Osteocyte (in vitro differentiated cells): ENCODE measurements at places on chromosomes 1 and 21. TPM values are rescaled to one million over a fixed set of nuclear protein-coding genes. Genes with fewer than 3 reads are reported as not detected.
A peak's percentile ranks its signal among the peaks of the same experiment; 100 is the strongest.

- DNase-seq: no peak
Observed at GRCh38 chr1:1470626-1471388, 758 bp upstream of the ATAD3B start.

GRCh38 chr1:247294282-247294681, 37.4 kb downstream of the ZNF496 start:
- DNase-seq: no peak

DNA sequence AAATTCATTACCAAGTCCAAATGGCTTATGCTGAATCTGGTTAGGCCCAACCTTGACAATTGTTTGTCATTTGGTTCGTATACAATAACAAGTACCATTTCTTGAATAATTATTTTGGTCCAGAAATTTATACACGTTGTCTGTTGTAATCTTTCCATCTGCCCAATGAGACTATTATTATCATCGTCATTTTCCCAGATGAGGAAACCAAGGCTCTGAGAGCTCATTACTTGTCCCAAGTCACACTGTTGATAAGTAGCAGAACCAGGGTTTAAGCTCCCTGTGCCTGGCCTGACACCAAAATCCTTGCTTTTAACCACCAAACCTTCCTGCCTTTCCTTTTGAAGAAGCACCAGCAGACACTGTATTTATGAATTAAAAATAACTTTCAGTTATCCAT, 81.3 kb downstream of the RGS2 start:
- DNase-seq: no peak

- no peak for DNase-seq
Observed at GRCh38 chr1:170114906-170115305, 30.9 kb upstream of the NTMT2 start.

- peak; percentile 42 for DNase-seq
Observed at GRCh38 chr1:211237579-211237978, 21.6 kb upstream of the RCOR3 start.

DNA sequence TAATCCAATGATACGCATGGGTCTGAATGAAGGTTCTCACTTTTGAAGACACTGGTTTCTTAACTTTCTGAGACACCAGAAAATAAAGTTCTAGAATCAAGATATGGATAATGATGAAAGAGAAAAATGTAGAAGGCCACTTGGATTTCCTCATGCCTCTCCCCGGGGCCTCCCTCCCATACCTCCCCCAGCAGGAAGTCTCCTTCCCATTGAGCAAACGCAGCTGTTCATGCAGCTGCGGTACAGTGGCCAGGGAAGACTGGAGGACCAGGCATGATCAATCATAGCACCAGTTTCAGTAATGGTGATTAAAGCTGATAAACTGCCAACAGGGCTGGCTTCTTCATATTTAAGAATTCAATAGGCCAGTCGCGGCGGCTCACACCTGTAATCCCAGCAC, 10.9 kb upstream of the UBR4 start:
- no peak for DNase-seq

DNA sequence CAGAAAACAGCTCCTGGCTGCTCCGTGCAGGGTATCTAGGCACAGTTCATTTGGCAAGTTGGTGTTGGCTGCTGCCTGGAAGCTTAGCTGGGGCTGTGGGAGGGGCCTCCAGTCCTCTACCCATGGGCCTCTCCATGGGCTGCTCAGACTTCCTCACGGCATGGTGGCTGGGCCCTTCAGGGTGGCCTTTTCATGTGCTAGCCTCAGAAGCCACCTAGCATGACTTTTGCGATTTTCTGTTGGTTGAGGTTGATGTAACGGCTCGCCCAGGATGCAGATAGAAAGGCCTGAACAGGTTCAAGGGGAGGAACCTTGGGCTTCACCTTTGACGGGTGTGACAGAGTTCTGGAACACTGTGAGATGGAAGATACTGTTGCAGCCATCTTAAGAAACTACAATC, 25.8 kb upstream of the LHX4 start:
- DNase-seq: no peak

DNA sequence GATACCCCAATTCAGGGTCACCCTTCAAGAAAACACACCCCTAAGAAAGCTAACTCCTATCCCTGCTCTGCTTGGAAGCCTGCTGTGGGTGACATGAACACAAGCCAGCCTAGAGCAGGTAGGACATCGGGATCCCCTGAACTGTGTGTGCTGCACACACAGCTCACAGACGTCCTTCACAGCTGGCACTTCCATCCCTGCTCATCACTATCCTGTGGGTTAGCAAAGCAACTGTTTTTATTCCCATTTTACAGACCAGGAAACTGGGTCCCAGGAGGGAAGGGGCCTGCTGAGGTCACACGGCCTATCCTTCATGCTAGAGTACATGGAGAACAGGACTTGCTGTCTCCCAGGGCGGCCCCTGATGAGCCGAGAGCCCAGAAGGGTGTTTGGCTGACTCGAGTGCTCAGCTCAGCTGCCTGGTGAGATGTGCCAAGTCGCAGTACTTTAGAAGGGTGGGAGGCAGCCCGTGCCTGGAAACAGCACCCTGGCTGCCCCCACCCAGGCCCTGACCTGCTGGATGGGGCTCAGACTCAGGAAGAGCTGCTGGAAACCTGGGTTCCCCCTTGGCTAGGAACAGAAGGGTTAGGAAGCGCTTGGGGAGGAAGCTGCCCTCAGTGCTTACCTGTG, 28.3 kb upstream of the BTG2 start:
- peak; percentile 60 for DNase-seq

DNA sequence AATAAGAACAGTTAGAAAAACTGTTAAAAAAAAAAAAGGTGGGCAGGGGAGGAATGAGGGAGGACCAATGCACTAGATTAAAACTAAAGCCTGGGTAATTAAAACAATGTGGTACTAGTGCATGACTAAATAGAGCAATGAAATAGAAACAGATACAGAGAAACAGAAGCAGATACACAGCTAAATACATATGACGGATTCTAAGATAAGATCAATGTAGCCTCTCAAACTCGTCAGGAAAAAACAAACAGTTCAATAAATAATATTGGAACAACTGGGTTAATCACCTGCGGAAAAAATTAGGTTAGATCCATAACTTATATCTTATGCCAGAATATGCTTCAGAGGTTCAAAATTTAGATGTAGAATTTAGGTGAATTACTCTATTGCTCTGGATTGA, 68.2 kb downstream of the ERO1B start:
- no peak for DNase-seq

DNA sequence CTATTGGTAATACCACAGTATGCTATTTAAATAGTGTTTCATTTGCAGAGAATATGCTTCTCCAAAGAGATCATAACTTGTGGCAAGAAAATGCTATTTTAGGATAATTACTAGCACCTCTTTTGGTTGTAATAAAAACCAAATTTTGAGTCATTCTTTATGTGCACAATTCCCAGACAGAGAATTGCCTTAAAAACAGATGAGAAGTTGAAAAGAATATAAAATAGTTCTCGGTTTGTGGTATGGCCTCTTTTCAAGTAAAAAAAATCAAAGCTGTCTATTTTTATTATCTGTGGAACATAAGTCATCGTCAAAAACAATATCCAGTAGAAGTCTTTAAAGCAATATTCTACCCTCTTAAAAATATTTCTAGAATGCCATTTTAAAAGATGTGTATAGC, 185.9 kb downstream of the GREM2 start:
- no peak for DNase-seq

- DNase-seq: no peak
Observed at GRCh38 chr1:21272540-21272939, 17.7 kb downstream of the ECE1 start.

- no peak for DNase-seq
Observed at GRCh38 chr1:117653732-117654492, 48.1 kb downstream of the TENT5C start.

- DNase-seq: no peak
Observed at GRCh38 chr1:170537798-170538503, 6.0 kb downstream of the GORAB start.

- DNase-seq: no peak
Observed at GRCh38 chr1:22592919-22593790, 29.9 kb downstream of the EPHA8 start.

DNA sequence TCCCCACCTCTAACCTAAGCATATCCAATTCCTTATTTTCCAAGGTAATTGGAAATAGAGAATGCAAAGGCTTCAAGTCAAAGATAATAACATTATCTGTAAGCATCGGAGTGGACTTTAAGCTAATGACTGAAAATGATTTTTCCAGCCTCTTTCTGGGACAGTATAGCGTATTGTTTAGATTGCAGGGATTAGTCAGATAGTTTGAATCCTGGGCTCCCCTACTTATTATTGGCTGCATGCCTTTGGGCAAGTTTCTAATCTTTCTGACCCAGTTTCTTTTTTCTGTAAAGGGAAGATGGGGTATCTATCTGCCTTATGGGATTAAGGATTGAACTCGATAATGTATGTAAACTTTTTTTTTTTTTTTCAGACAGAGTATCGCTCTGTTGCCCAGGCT, 1.5 kb upstream of the CDC20 start:
- no peak for DNase-seq

DNA sequence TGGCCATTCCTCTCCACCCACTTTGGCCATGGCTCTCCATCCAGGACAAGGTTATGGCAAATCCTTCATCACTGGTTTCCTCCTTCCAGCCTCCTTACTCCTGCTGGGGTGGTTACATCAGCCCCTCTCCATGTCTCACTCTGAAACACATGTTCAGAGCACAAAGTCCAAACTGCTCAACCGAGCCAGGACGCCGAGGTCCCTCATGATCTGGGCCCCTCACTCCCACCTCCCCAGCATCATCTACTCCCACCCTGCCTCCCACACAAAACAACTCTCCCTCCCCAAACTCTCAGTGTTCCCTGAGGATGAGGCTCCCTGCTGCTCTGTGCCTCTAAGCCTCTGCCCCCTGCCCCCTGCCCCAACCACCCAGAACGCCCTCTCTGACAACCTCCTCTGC, 33.3 kb upstream of the ZBTB40 start:
- DNase-seq: peak; percentile 34

DNA sequence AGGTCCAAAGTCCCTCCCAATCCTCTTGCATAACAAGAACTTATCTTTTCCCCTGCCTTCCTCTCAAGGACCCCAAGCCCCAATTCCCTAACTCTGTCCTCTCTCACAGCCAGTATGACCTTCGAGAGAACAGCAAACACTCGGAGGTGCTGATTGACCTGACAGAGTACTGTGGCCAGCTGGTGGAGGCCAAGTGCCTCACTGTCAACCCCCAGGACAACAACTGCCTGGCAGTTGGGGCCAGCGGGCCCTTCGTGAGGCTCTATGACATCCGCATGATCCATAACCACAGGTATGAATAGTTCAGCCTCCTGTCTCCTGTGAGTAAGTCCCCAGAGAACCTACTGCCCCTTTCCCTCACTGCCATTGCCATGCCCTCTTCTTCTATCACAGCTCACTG, 29.9 kb upstream of the TMEM222 start:
- DNase-seq: no peak

- no peak for DNase-seq
Observed at GRCh38 chr1:231918239-231919015, 291.8 kb downstream of the DISC1 start.

DNA sequence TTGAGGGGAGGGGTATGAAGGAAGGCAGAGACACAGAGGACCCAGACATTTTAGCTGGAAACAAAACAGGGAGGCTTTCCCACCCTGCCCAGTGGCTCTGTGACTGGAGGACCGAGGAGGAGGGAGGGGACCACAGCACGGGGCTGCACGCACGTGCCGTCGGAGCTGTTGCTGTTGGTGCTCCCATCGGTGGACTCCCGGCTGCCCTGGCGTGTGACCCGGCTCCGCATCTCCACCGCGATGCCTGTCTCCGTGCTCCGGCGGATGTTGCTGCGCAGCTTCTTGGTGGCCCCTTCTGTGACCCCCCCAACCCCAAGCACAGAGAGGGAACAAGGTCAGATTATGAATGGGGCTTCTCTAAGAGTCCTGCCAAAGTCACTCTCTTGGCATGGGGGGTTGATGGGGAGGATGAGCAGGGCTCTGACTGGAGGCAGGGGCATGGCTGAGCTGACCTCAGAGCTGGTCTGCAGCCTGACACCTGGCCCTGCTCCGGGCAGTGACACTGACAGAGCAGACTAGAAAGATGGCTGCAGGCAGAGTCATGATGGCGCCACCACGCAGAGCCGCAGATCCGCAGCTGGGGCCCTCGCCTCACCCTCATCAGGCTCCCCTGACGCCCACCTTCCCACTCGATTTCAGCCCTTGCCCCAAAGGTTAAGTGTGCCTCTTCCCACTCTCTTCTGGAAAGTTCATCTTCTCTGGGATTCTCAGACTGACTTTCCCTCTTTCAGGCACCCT, 29.6 kb downstream of the RIMS3 start:
- no peak for DNase-seq

Gene PLA2G2F
- total RNA-seq: not detected in 2 replicates

Gene TOMM40L
- total RNA-seq: 8.6 and 10.3 TPM in 2 replicates

Gene CD34
- total RNA-seq: not detected in 2 replicates

Gene PLA2G2C
- not detected in 2 replicates for total RNA-seq

Gene TDRD5
- total RNA-seq: not detected in 2 replicates

Gene AMY2A
- not detected in 2 replicates for total RNA-seq

Gene THRAP3
- total RNA-seq: 117 and 118 TPM in 2 replicates

Gene CDK18
- total RNA-seq: 3.0 and 4.5 TPM in 2 replicates

Gene CYP4A22
- not detected in 2 replicates for total RNA-seq

Gene GLMP
- 77.1 and 86.4 TPM in 2 replicates for total RNA-seq

Gene FCRLA
- not detected in 2 replicates for total RNA-seq

Gene SPRR2F
- total RNA-seq: not detected in 2 replicates

Gene SMPDL3B
- total RNA-seq: not detected in 2 replicates
